ENCODE measurements at places on chromosomes 3 and 15. TPM values are rescaled to one million over a fixed set of nuclear protein-coding genes. Genes with fewer than 3 reads are reported as not detected.

SYNPR gene
- total RNA-seq, result not detected

CTXN2 gene
- not detected for total RNA-seq

TNFAIP8L3 gene
- total RNA-seq, result 2.5 TPM

- DNase-seq, result no peak
Measured at GRCh38 chr15:81454024-81454423, 80.0 kb upstream of the TMC3 start.

DNA sequence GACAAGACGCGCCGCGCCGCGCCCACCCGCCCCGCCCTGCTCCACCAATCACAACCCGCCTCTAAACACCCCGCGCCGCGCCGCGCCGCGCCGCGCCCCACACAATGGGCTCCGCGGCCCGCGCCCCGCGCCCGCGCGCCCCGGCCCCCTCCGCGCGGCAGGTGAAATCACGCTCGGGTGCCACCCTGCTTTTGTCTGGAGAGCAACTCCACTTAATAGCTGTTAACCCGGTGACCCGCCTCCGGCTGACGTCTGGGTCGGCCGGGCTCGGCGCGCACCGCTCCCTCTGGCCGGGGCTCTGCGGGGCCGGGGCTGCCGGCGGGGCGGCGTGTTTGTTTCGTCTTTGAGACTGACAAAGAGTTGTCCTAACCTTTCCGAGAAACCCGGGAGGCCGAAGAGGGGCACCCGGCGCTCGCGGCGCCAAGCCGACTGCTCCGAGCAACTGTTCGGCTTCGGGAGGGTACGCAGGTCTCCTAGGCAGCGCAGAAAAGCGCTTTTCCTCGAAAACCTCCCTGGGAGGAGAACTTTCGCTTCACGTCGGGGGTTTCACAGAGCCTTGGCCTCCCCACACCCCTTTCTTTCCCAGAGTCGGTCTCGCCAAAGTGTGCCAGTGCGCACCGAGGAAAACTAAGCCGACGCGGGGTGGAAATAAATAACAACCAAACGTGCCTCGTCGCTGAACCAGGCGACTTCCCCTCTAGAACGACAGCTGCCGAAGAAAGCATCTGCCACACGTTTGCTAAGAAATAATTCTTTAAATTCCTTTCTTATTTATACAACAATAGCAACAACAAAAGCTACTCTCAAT lies 518.4 kb downstream of the FOXP1 start:
- peak; percentile 52 for DNase-seq

- no peak for DNase-seq
Measured at GRCh38 chr15:73784291-73784690, 31.1 kb upstream of the INSYN1 start.

DNA sequence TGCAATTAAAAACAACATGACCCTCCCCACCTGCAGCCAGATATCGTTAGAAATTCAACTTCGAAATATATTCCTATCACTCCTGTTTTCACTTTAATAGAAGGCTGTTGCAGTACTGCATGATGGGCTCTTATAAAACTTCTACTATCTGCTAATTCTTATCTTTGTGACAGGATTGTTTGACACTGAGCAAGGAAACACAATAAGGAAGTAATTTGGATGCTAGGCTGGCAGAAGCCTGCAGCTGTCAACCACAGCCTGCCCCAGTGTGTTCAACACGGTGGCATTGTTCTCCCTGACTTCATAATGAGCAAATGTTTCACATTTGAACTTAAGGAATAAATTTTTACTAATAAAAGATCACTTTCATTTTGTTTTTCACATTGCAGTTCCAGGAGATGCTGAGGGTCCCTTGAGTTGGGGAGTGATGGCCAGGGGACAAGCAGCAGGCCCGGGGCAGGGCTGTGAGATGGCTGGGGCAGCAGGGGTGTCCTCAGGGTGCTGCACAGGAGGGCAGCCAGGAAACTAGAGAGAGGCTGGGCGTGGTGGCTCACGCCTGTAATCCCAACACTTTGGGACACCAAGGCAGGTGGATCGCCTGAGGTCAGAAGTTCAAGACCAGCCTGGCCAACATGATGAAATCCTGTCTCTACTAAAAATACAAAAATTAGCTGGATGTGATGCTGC lies 64.8 kb upstream of the SEC61A1 start:
- no peak for DNase-seq

GRCh38 chr15:67843571-67844387 lies 3.9 kb upstream of the RNU6-1 start:
- DNase-seq, result no peak

FAN1 gene
- 20.9 TPM for total RNA-seq

DNA sequence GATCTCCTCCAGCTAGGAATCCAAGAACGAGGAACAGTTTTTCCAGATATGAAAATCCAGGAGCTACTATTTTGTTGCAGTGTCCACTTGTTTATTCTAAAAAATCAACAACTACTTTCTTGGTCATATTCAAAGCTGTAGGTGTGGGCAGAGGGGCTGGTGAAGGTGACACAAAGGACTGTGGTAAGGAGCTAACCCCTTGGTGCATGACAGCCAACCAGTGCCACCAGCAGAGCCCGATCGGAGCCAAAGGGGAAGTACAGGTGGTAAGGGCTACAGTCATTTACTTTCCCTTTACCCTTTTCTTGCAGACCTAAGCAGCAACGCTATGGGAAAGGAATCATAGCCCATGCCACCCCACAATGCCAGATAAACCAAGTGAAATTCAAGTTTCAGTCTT lies 30.7 kb downstream of the PLA1A start:
- no peak for DNase-seq

GRCh38 chr3:162096874-162097273 lies 600.3 kb downstream of the OTOL1 start:
- DNase-seq, result no peak

- no peak for DNase-seq
Measured at GRCh38 chr3:134199240-134199639, 51.4 kb downstream of the RYK start.

DNA sequence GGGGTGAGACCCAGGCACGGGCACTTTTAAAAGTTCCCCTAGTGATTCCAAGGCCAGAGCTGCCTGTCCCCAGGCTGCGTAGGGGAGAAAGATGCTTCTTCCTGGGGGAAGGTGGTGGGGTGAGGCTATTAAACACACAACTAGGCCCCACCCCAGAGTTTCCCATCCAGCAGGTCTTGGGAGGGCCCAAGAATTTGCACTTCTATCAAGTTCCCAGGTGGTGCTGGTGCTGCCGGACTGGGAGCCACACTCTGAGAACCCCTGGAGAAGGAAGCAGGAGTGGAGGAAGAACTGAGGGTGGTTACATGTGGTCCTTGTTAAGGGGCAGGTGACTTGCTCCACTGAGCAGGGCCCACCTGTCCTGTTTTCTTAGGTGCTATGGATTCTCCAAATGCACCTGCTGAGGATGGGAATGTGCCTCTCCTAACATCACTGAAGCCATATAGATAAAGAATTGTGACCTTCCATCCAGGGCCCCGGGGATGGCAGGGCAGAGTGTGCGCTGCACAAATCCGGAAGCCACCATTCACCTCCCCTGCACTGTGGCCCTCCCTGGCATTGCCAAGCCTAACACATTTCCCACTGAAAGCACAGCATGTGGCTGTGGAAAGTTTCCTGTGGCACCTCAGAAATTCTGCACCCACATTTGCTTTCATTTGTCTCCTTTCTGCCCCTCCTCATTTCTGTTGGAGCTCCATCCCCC lies 111.5 kb upstream of the MEF2A start:
- peak; percentile 10 for DNase-seq

ARHGEF26 gene
- total RNA-seq, result 19.8 TPM

SLC9C1 gene
- total RNA-seq, result not detected

DNA sequence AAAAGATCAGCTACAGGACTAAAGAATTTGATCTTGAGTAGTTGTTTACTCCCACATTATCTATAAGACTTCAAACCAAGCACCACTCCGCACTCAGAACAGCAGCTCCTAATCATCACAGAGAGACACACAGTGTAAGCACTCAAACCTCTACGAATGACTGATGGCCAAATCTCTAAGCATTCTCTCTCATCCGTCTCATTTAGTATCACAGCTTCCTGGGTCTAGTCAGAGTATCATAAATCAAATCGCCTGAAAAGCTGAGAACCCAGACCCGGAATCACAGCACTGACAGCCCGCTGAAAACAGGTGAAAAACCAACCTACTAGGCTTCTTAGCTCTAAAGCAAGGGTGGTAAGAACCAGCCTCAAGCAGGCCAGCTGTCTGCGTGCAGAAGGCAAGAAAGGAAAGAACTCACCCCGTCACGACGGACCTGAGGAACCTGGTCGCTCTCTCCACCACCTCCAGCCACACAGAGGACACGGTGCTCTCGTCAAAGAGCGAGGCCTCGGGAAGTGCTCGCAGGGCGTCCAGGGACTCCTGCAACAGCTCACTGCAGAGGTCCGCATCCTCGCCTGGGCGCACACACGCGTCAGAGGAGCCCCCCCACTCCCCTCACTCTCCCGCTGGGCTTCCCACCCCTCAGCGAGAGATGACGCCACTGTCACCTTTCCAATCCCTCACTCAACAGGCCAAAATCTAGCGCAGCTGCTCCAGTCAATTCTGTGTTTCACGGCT lies 47.9 kb downstream of the HERC2 start:
- no peak for DNase-seq

FBN1 gene
- 83.2 TPM for total RNA-seq

DNA sequence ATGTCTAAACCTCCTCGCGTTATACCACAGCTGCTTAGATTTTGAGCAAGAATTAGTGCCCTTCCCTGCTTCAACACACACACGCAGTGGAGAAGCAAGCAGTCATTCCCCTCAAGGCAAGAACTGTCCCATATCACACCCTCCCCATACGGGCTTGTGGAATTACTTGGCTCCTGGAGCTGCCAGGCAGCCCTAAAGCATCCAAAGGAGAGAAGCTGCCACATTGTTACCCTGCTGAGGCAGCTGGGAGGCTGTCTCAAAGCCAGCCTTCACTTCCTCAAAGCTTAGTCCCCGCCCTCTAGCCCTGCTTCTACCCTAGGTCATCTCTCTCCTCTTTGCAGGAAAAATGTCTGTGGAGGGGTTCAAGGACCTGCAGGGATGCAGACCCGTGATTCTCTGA lies 153.4 kb downstream of the RORA start:
- no peak for DNase-seq

DNA sequence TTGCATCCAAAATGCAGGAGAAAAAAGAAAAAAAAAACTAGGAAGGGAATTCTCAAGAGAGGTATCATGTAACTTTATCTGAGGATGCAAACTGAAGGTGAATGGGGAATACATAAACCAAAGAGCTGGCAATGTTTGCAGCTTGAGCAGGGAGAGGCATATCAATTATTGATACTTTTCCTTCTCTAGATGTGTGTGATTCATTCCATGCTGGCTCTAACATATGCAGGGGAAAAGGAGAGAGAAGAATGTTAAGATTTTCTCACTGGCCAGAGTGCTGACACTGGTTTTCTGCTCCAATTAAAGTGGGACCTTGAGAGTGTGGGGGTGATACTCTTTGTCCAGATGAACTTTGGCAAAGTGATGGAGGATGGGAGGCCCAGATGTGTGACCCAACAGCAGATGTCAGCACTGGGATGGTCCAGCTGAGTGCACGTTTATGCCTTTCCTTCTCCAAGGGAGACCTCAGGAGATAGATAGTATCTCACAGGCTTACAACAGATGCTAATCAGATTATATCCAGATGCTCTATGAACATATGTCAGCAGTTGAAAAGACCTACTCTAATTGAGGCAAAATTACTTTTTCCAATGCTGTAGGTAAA lies 50.0 kb upstream of the PSMD6 start:
- DNase-seq, result no peak

DNA sequence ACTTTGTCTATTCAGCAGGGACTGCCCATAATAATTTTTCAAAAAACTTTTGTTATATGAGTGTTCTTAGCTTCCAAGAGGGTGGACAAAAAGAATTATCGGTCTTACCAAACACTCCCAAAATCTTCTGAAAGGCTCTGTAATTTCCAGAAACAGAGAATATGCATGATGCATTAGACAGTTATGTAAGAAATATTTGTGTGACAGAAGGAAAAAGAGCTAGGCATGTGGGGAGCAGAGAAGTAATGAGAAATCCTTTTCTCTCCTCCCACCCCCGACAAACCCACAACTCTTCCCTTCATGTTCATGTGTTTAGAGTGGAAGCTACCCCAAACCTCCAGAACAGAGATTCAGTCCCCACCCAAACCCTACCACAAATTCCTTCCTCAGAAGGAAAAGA lies 86.8 kb downstream of the MYO5A start:
- no peak for DNase-seq

DNA sequence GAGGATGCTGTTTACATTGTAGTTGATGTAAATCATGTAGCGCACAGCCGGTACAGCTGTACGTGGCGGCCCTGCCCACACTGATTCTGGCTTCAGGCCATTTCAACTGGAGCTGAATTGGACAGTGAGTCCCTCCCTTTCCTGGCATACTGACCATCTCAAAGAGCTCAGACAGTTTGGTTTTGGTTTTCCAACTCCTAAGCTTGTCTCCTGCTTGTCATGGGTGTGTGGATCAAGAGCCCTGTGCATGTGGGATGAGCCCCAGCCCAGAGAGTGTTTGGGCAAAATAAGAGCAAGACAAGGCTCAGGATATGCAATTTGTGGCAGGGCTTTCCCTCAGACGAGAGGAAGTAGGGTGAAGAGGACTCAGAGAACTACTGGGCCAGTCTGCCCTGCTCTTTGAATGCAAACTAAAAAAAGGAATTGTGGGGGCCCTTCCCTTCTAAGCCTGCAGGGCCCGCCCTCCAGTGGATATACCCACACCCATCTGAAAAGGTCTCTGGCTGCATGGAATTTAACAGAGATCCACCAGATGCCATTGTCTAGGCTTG lies 13.3 kb downstream of the ITGA11 start:
- DNase-seq, result peak; percentile 19

MUC4 gene
- total RNA-seq, result not detected

RYR3 gene
- 1.8 TPM for total RNA-seq

DNA sequence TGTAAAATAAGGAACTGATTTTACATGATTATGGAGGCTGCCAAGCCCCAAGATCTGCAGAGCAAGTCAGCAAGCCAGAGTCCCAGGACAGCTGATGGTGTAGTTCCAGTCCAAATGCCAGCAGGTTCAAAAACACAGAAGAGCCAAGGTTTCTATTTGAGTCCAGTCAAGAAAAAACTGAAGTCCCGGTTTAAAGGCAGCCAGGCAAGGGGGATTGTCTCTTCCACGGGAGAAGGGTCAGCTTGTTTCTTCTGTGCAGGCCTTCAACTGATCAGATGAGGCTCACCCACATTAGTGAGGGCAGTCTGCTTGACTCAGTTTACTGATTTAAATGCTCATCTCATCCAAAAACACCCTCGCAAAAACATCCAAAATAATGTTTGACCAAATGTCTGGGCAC lies 246.2 kb downstream of the PLCL2 start:
- DNase-seq, result no peak

DNA sequence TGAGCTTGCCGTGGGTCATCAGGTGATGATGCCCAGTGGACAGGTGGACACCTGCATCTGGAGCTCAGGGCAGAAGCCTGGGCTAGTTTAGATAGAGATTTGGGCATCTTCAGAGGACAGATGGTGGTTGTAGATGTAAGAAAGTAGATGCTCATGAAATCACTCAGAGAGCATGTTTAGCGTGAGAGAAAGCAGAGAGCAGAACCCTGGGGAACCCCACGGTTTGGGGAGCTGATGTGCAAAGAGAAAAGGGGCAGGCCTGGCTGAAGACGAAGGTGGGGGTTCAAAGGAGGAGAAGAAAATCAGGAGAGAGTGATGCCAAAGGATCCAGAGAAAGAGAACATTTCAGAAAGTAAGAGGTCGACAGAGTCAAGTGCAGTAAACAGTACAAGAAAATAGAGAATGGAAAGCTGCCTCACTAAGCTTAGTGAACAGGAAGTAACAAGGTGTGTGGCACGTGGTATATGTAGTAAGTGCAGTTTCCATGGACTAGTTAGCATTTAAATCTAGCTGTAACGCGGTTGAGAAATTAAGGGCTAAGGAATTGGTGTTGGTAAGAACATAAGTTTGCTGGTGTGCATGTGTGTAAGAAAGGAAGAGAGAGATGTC lies 13.5 kb downstream of the TIGIT start:
- DNase-seq, result no peak

SERPINI1 gene
- 4.3 TPM for total RNA-seq

GRCh38 chr3:161915418-161915750 lies 418.8 kb downstream of the OTOL1 start:
- DNase-seq, result no peak

TRIM71 gene
- total RNA-seq, result under 0.01 TPM
